ENCODE measurements at places on chromosomes 3 and 15.

- no peak for DNase-seq
Observed at GRCh38 chr3:27528791-27529190, 44.6 kb upstream of the SLC4A7 start.

- peak; percentile 44 for DNase-seq
Observed at GRCh38 chr3:196948442-196949284, 6.3 kb upstream of the NCBP2 start.

DNA sequence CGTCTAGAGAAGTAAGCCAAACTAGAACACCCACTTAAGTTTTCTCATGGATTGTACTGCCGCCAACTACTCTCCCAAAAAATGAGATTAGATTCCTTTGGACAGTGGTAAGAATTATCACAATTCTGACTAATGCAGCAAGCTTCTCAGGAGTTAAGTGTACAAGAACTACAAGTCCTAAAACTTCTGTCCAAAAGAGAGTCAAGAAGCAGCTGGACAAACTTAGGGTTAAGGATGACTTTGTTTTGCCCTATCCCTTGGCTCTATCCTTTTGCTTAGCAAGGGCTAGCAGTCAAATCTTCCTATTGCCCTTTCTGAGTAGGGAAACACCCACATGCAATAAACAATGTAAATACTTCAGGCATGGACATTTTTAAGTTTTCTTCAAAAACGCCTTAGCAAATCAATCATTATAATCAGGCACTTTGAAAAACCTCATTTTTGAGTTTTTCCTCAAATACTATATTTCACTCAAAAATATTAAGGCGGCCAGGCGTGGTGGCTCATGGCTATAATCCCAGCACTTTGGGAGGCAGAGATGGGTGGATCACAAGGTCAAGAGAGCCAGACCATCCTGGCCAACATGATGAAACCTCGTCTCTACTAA is 19.5 kb downstream of the RAF1 start:
- DNase-seq: no peak

DNA sequence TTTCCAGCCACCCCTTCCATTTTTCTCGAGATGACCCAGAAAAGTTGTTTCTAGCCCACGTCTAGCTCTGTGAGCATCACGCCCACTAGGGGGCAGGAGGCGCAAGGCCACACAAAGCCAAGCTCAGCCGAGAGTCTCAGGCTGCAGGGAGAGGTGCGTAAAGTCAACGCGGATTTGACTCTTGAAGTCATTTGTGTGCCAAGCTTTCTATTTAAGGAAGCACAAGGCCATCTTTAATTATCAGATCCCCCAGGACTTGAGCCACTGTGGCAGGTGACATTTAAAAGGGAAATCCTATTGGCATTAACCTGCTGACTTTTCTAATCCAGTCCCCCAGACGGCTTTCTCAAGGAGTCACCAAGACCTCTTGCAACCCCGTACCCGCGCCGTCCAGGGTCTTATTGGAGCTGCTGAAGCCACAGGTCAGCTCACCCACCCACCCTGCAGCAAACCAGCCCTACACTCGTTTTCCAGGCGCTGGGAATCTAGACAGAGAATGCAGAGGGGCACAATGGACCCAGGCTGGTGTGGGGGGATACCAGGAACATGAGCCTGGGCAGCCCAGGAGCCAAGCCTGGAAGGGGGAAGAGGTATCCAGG is 62.1 kb downstream of the CAPN7 start:
- peak; percentile 92 for DNase-seq

DNA sequence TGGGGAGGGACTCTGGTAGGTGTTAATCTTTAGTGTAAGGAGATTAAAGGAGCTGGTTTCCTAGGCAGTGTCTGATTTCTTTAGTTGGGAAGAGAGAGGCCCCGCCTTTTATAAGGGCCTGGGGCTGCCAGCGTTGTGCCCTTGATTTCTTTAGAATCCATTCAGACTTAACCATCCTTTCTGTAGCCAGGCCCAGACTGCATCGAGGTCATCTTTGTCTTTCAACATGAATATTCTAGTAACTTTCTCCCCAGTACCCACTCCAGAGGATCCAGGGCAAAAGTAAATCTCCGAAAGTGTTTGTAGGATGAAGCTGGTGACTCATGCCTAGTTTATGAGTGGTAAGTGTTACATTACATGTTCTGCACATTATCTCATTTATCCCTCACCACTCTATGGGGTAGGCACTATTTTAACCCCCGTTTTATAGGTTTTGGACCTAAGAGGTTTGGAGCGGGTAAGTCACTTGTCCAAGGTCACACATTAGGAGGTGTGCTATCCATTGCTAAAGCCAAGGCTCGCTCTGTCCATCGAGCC is 11.8 kb upstream of the USP3 start:
- DNase-seq: no peak

- DNase-seq: no peak
Observed at GRCh38 chr3:117550766-117551165, 841.2 kb downstream of the TUSC7 start.

- DNase-seq: no peak
Observed at GRCh38 chr15:100033140-100033857, 300.1 kb upstream of the LYSMD4 start.

GRCh38 chr3:124281453-124282316 is 289.8 kb upstream of the ROPN1 start:
- DNase-seq: peak; percentile 10

DNA sequence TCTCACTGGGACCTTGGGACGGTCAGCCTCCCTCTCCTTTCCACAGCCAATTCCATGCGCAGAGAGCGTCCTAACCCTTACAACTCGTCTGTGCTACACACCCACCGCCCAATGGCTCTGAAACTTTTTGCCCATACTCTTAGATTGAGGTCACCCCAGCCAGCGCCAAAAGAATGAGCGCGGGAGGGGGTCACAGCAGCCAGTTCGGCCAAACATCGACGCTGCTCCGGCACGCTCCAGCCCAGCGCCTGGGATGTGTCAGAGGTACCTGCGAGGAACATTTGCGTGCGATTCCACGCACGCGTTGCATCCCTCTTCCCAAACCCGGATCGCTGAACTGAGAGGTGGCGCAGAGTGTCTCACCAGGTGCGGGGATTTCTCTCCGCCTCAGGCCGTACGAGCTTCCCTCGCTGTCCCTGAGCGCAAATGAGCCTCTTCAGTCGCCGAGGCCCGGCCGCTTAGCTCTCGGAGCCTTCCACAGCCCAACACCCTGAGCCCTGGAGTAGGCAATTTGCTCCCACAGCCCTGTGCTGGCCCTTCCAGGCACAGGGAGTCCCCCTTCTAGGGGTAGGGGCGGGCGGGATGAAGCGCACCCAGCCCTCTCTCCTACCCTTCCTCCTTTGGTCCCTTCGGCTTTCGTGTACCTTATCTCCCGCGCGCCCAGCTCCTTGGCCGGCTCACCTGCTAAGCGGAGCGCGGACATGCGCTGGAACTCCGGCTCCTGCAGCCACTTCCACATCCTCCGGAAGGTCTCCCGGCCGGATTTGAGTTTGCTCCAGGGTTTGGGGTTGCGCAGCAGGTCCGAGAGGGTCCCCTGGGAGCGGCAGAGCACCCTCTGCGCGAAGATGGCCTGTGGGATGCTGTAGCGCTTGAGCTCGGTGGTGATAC is 1.8 kb downstream of the ONECUT1 start:
- no peak for DNase-seq
